ENCODE measurements at places on chromosomes 4 and X. TPM values are rescaled to one million over a fixed set of nuclear protein-coding genes. Genes with fewer than 3 reads are reported as not detected.

The DCAF8L2 gene
- total RNA-seq = not detected

The ADRA2C gene
- total RNA-seq = 17.2 TPM

GRCh38 chr4:188032170-188032569 is 36.6 kb downstream of the ZFP42 start:
- no peaks in the 10 kb centered on the region for H3K4me1 ChIP-seq
- H3K4me3 ChIP-seq = no peak overlapping the region
- no peak overlapping the region for H3K27ac ChIP-seq
- H3K27me3 ChIP-seq = no peaks in the 10 kb centered on the region

The VCX3B gene
- not detected for total RNA-seq

The SH3D19 gene
- total RNA-seq = 86.4 TPM

- no peak overlapping the region for H3K27ac ChIP-seq
- DNase-seq = no peak
- no peaks in the 10 kb centered on the region for H3K27me3 ChIP-seq
- H3K4me3 ChIP-seq = no peak overlapping the region
- no peaks in the 10 kb centered on the region for H3K4me1 ChIP-seq
Observed at GRCh38 chr4:18234108-18234507, 212.6 kb upstream of the LCORL start.

- H3K36me3 ChIP-seq = no peaks in the 10 kb centered on the region
- H3K4me1 ChIP-seq = no peaks in the 10 kb centered on the region
- no peak for DNase-seq
- H3K27me3 ChIP-seq = no peaks in the 10 kb centered on the region
- H3K4me3 ChIP-seq = no peak overlapping the region
- no peak overlapping the region for H3K27ac ChIP-seq
Observed at GRCh38 chrX:100274916-100275315, 135.2 kb downstream of the PCDH19 start.

DNA sequence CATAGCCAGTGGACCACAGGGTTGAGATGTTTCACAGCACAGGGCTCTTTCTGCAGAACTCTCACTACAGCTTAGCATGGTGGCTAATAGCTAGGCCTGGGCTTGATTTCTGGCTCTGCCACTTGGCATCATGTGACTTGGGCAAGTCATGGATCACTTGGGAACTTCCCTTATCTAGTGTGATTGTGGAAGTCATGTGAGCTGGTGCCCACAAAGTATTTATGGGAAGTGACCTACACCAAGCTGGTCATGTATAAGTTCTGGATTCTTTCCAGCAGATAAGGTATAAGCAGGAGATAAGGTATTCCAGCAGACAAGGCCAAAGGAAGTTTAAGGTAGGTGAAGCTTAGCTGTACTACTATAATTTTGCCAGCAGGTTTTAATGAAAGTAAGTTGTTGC is 61.0 kb downstream of the REELD1 start:
- no peak for DNase-seq
- H3K27ac ChIP-seq = no peak overlapping the region
- peaks cover 8% of the 10 kb centered on the region for H3K4me1 ChIP-seq
- H3K27me3 ChIP-seq = no peaks in the 10 kb centered on the region
- H3K36me3 ChIP-seq = no peaks in the 10 kb centered on the region

The GPR82 gene
- total RNA-seq = not detected

GRCh38 chr4:57360681-57361080 is 250.5 kb upstream of the IGFBP7 start:
- no peak overlapping the region for H3K4me3 ChIP-seq
- H3K36me3 ChIP-seq = no peaks in the 10 kb centered on the region
- H3K27ac ChIP-seq = no peak overlapping the region
- H3K27me3 ChIP-seq = no peaks in the 10 kb centered on the region

The RTL3 gene
- total RNA-seq = not detected

DNA sequence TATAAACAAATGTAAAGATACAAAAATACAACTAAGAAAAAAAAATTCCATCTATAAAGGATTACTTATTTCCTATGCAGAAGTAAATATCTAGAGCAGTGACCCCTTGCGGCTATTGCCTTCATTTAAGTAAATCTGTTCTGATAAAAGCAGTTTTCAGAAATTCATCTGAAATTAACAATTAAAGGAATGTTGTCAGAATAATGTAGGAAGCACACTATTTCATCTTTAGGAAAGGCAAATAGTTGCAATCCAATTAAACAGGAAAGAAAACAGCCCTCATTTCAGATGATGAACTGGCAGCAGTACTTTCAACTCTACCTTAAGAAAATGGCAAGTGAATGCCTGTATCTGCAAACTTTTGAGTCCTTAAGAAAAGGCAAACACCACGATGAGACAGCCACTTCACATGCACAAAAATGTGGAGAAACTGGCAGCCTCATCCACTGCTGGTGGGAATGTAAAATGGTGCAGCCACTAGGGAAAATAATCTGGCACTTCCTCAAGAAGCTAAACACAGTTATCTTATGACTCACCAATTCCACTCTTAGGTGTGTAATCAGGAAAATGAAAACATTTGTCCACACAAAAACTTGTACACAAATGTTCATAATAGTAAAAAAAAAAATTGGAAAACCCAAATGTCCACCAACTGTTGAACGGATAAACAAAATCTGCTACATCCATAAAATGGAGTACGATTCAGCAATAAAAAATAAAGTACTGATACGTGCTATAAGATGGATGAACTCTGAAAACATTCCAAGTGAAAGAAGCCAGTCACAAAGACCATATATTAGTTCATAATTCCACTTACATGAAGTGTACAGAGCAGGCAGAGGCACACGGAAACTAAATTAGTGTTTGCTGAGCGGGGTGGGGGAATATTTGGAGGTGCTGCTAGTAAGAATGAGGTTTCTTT is 2.0 kb upstream of the THAP9 start:
- H3K4me3 ChIP-seq = peak overlapping the region; percentile 60
- H3K36me3 ChIP-seq = no peaks in the 10 kb centered on the region
- H3K27me3 ChIP-seq = no peaks in the 10 kb centered on the region
- peak overlapping the region; percentile 98 for H3K27ac ChIP-seq
- no peak for DNase-seq

- no peaks in the 10 kb centered on the region for H3K36me3 ChIP-seq
- no peak for DNase-seq
- H3K4me3 ChIP-seq = no peak overlapping the region
Observed at GRCh38 chr4:136283977-136284376, 1248.3 kb downstream of the PCDH18 start.

- no peaks in the 10 kb centered on the region for H3K36me3 ChIP-seq
- H3K4me1 ChIP-seq = no peaks in the 10 kb centered on the region
- no peak overlapping the region for H3K4me3 ChIP-seq
- no peaks in the 10 kb centered on the region for H3K27me3 ChIP-seq
Observed at GRCh38 chr4:7733801-7734650, 205.6 kb downstream of the AFAP1 start.

All from vagina (tissue), 2 donors.